ENCODE measurements at places on chromosomes 11 and 22. TPM values are rescaled to one million over a fixed set of nuclear protein-coding genes. Genes with fewer than 3 reads are reported as not detected.

GRCh38 chr11:130865091-130865773, 51.0 kb downstream of the SNX19 start:
- H3K4me1 ChIP-seq = peaks cover 4% of the 10 kb centered on the region
- DNase-seq = no peak
- H3K36me3 ChIP-seq = no peaks in the 10 kb centered on the region

GRCh38 chr22:19168088-19168890, 10.2 kb downstream of the SLC25A1 start:
- peaks cover 46% of the 10 kb centered on the region for H3K27me3 ChIP-seq
- H3K4me1 ChIP-seq = peaks cover 43% of the 10 kb centered on the region
- no peak overlapping the region for H3K4me3 ChIP-seq
- peak; percentile 16 for DNase-seq
- no peak overlapping the region for H3K27ac ChIP-seq

DNA sequence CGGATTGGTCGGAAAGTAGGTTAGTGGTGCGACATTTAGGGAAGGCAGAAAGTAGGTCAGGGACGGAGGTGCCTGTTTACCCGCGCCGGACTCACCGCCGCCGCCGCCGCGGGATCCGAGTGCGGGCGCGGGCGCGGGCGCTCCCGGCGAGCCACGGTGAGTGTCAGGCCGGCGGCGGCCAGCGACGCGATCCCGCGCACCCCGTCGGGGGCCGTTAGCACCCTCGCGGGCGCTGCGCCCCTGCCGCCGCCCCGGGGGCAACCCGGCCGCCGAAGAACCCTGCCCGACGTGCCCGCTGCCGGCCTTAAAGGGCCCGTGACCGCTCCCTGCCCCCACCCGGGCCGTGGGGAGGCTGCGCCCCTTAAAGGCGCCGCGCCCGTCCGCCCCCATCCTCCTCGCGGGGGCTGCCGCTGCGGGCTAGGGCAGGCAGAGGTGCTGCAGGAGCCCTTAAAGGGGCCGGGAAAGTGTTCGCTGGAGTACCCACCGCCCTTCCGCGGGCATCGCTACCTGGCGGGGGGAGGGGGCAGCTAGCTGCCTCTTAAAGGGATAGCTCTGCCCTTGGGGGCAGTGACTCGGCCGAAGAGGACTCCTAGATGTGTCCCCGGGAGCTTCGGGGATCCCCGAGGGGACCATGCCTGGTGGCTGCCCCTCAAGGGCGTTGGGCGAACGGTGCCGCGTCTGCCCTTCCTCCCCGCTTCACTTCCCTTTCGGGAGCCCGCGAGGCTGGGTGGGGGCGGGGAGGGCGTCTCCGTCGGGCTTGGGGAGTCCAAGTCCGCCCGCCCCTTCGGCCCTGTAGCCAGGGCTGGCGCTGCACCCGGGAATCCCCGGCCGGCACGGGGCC, at the start of gene BMAL1:
Gene BMAL1 (plus strand): TSS at position 23 of the 841 bp plus-strand sequence. CDS start 76,519 bp downstream, outside the sequence.
- peak; percentile 72 for DNase-seq
- H3K27ac ChIP-seq = peak within 1 kb of the TSS; percentile 64
- no peaks in the 10 kb centered on the region for H3K27me3 ChIP-seq

GRCh38 chr11:12248330-12248729, 129.0 kb upstream of the PARVA start:
- no peaks in the 10 kb centered on the region for H3K27me3 ChIP-seq
- no peaks in the 10 kb centered on the region for H3K36me3 ChIP-seq
- H3K27ac ChIP-seq = no peak overlapping the region

- no peaks in the 10 kb centered on the region for H3K36me3 ChIP-seq
- no peak overlapping the region for H3K4me3 ChIP-seq
- DNase-seq = no peak
- H3K27ac ChIP-seq = no peak overlapping the region
- H3K4me1 ChIP-seq = no peaks in the 10 kb centered on the region
- no peaks in the 10 kb centered on the region for H3K27me3 ChIP-seq
These were observed 833.8 kb downstream of the DLG2 start for GRCh38 chr11:84793318-84793717.

- H3K27me3 ChIP-seq = no peaks in the 10 kb centered on the region
- DNase-seq = no peak
- H3K4me3 ChIP-seq = no peak overlapping the region
- no peaks in the 10 kb centered on the region for H3K36me3 ChIP-seq
- H3K27ac ChIP-seq = no peak overlapping the region
These were observed 195.1 kb upstream of the TBCEL start for GRCh38 chr11:120828847-120829246.

Gene THAP12
- polyA plus RNA-seq = 21.4 TPM

- H3K4me3 ChIP-seq = no peak overlapping the region
- H3K36me3 ChIP-seq = no peaks in the 10 kb centered on the region
- H3K4me1 ChIP-seq = no peaks in the 10 kb centered on the region
- no peak overlapping the region for H3K27ac ChIP-seq
These were observed 3.4 kb upstream of the MOGAT2 start for GRCh38 chr11:75714211-75714610.

Gene BIK
- 3.0 TPM for polyA plus RNA-seq

Gene KRTAP5-11
- polyA plus RNA-seq = not detected

GRCh38 chr11:133347988-133348387, 184.3 kb downstream of the OPCML start:
- no peaks in the 10 kb centered on the region for H3K36me3 ChIP-seq
- DNase-seq = no peak
- H3K27me3 ChIP-seq = no peaks in the 10 kb centered on the region
- no peak overlapping the region for H3K4me3 ChIP-seq
- H3K27ac ChIP-seq = no peak overlapping the region

DNA sequence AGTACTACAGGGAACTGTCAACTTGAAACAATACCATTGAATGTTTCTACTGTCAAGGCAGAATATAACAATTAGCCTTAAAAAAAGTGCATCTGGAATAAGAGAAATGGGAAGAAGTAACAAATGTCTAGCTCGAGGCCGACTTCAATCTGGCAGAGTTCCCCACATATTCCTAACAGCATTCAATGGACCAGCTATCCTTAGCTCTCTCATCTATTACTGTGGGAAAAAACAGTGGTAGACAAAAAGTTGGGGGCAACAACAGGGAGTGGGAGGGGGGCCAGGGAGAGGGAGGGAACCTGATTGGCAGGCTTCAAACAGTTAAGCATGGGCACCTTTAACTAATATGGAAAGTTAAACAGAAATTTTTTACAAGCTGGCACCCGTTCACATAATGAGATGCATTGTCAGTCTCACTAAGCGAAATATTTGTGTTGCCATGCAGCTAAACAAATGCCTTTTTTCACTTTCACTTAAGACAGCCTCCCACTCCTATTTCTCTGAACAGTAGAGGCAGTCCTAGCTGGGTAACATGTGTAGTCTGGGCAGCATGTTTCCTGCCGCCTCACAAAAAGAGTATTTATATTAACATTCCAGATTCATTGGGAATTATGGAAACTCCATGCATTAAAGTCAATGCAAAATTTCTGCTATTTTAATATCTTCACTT, 62.2 kb upstream of the SOX6 start:
- no peak overlapping the region for H3K4me3 ChIP-seq
- no peak for DNase-seq
- H3K4me1 ChIP-seq = no peaks in the 10 kb centered on the region
- H3K36me3 ChIP-seq = no peaks in the 10 kb centered on the region

GRCh38 chr22:37726241-37726887, 29.5 kb downstream of the TRIOBP start:
- no peak overlapping the region for H3K4me3 ChIP-seq
- H3K27me3 ChIP-seq = no peaks in the 10 kb centered on the region
- DNase-seq = no peak
- no peaks in the 10 kb centered on the region for H3K4me1 ChIP-seq
- no peak overlapping the region for H3K27ac ChIP-seq

Gene SHISAL1
- not detected for polyA plus RNA-seq

Gene KIRREL3
- polyA plus RNA-seq = not detected

- no peaks in the 10 kb centered on the region for H3K4me1 ChIP-seq
- no peak overlapping the region for H3K4me3 ChIP-seq
- no peaks in the 10 kb centered on the region for H3K27me3 ChIP-seq
- no peaks in the 10 kb centered on the region for H3K36me3 ChIP-seq
- no peak overlapping the region for H3K27ac ChIP-seq
These were observed 231.7 kb downstream of the AASDHPPT start for GRCh38 chr11:106309070-106309684.

Gene OR56A4
- not detected for polyA plus RNA-seq

GRCh38 chr11:65780770-65781151, at the start of gene AP5B1:
Gene AP5B1, minus strand, starts transcription at chr11:65780976. Its CDS starts 385 bp downstream, at chr11:65780591.
- H3K27me3 ChIP-seq = no peaks in the 10 kb centered on the region
- peak; percentile 90 for DNase-seq
- peak within 1 kb of the TSS; percentile 16 for H3K27ac ChIP-seq
- peaks cover 20% of the 10 kb centered on the region for H3K36me3 ChIP-seq
- peaks cover 18% of the 10 kb centered on the region for H3K4me1 ChIP-seq

Gene TRIM51
- not detected for polyA plus RNA-seq

GRCh38 chr22:36781656-36782627, 6.0 kb upstream of the IFT27 start:
- H3K27ac ChIP-seq = no peak overlapping the region
- H3K4me3 ChIP-seq = no peak overlapping the region
- peaks cover 6% of the 10 kb centered on the region for H3K27me3 ChIP-seq
- no peaks in the 10 kb centered on the region for H3K36me3 ChIP-seq
- H3K4me1 ChIP-seq = peaks cover under 1% of the 10 kb centered on the region

DNA sequence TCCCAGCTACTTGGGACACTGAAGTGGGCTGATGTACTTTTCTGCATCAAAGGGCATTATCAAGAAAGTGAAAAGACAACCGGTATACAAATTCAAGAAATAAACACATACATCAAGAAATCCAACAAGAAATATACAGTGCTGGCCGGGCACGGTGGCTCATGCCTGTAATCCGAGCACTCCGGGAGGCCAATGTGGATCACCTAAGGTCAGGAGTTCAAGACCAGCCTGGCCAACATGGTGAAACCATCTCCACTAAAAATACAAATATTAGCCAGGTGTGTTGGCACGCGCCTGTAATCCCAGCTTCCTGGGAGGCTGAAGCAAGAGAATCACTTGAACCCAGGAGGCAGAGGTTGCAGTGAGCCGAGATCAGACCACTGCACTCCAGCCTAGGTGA, 9.5 kb downstream of the USP28 start:
- peaks cover 6% of the 10 kb centered on the region for H3K36me3 ChIP-seq
- H3K27ac ChIP-seq = no peak overlapping the region
- no peak for DNase-seq
- H3K4me1 ChIP-seq = peaks cover 6% of the 10 kb centered on the region

- no peak overlapping the region for H3K4me3 ChIP-seq
- DNase-seq = no peak
- no peaks in the 10 kb centered on the region for H3K4me1 ChIP-seq
- no peak overlapping the region for H3K27ac ChIP-seq
- no peaks in the 10 kb centered on the region for H3K27me3 ChIP-seq
These were observed 348.6 kb downstream of the MN1 start for GRCh38 chr22:27452922-27453321.

Gene MAPK11
- polyA plus RNA-seq = 9.9 TPM

- H3K4me1 ChIP-seq = peaks cover 14% of the 10 kb centered on the region
- H3K27me3 ChIP-seq = peaks cover 40% of the 10 kb centered on the region
- H3K27ac ChIP-seq = no peak overlapping the region
- DNase-seq = peak; percentile 46
These were observed 519 bp upstream of the ART5 start for GRCh38 chr11:3642071-3642951.

Gene PTPN5
- polyA plus RNA-seq = not detected

GRCh38 chr11:36492724-36493304, 17.3 kb downstream of the TRAF6 start:
- peaks cover 8% of the 10 kb centered on the region for H3K4me1 ChIP-seq
- peaks cover 60% of the 10 kb centered on the region for H3K36me3 ChIP-seq
- no peaks in the 10 kb centered on the region for H3K27me3 ChIP-seq
- H3K4me3 ChIP-seq = no peak overlapping the region
- DNase-seq = peak; percentile 74

DNA sequence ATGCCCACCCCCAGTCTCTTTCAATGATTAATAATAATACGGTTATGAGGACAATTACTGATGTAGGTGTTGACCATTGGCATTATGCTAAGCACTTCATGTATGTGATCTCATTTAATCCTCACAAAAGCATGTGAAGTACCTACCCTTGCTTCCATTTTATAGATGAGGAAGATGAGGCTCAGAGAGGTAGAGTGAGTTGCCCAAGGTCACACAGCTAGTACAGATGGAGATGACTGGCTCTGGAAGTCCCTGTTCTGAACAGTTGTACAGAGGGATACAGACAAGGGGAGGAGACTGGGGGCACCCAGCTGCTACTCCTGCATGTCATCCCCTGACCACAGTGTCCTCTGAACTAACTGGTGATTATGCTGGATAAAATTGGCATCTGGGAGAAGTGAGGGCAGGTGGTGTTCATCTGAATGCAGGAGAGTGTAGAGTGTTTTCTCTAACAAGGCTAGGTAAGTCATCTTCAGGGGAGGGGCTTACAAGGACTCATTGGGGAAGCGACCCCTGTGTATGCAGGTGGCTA, 43.2 kb downstream of the KIAA1671 start:
- no peaks in the 10 kb centered on the region for H3K36me3 ChIP-seq
- no peak for DNase-seq
- no peak overlapping the region for H3K4me3 ChIP-seq
- H3K27me3 ChIP-seq = peaks cover 3% of the 10 kb centered on the region
- no peaks in the 10 kb centered on the region for H3K4me1 ChIP-seq
- no peak overlapping the region for H3K27ac ChIP-seq

DNA sequence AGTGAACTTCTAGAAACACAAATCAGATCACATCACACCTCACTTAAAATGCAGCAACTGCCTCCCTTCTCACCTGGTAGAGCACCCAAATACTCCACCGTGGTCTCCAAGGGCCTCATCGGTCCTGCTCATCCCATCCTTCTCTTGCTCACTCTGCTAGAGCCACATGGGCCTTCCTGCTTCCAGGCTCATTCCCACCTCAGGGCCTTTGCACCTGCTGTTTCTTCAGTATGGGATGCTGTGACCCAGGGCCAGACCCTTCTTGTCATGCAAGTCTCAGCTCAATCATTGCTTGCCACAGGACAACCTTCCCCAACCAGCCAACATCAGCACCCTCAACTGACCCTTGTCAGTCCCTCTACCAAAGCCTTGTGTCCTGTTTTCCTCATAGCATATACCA, 124.9 kb downstream of the GALNT18 start:
- H3K36me3 ChIP-seq = no peaks in the 10 kb centered on the region
- no peaks in the 10 kb centered on the region for H3K27me3 ChIP-seq
- H3K4me3 ChIP-seq = no peak overlapping the region
- no peak overlapping the region for H3K27ac ChIP-seq
- H3K4me1 ChIP-seq = no peaks in the 10 kb centered on the region

DNA sequence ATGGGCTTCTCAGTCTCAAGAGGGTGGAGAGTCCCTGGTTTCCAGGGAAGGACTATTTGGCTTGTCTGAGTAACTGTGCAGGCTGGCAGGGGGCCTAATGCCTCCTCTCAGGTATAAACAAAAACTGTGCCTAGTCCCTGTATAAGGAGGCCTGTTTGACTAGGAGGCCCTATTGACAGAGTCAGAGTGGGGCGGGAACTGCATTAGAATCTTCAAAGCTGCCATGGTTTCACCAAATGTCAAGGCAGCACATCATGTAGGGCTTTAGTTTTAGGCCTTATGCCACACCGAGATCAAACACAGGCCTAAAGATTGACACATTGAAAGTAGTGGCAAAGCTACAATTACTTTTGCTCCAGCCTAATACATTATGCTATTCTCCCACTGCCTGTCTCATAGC, 611.5 kb upstream of the B3GAT1 start:
- no peak for DNase-seq
- no peaks in the 10 kb centered on the region for H3K27me3 ChIP-seq
- H3K4me3 ChIP-seq = no peak overlapping the region
- H3K36me3 ChIP-seq = no peaks in the 10 kb centered on the region
- H3K4me1 ChIP-seq = no peaks in the 10 kb centered on the region

GRCh38 chr22:42372976-42373375, 59.2 kb downstream of the NFAM1 start:
- H3K4me3 ChIP-seq = no peak overlapping the region
- H3K27me3 ChIP-seq = peaks cover 9% of the 10 kb centered on the region
- no peak for DNase-seq
- H3K27ac ChIP-seq = no peak overlapping the region

Gene MMP1
- not detected for polyA plus RNA-seq

- peaks cover 20% of the 10 kb centered on the region for H3K36me3 ChIP-seq
- no peak overlapping the region for H3K27ac ChIP-seq
- no peak overlapping the region for H3K4me3 ChIP-seq
- no peaks in the 10 kb centered on the region for H3K27me3 ChIP-seq
These were observed 24.3 kb downstream of the ALKBH3 start for GRCh38 chr11:43904742-43905535.

All from B cell (primary cell).